A673 (cell line): ENCODE measurements at places on chromosomes 12 and 14. TPM values are rescaled to one million over a fixed set of nuclear protein-coding genes. Genes with fewer than 3 reads are reported as not detected.

The PIANP gene
- 0.80 and 1.7 TPM in 2 replicates for total RNA-seq

The TEX52 gene
- total RNA-seq = 0.44 TPM in 1 of 2 replicates, not detected in the other

The KRT80 gene
- total RNA-seq = 0.33 and 1.0 TPM in 2 replicates

The ACRBP gene
- 3.0 and 3.6 TPM in 2 replicates for total RNA-seq

The AKAP3 gene
- total RNA-seq = 1.0 and 1.7 TPM in 2 replicates

The RDH16 gene
- total RNA-seq = 0.24 and 0.42 TPM in 2 replicates

The IRAK3 gene
- total RNA-seq = 0.19 and 0.37 TPM in 2 replicates

The PDE3A gene
- total RNA-seq = 0.61 and 0.80 TPM in 2 replicates

The DPY19L2 gene
- total RNA-seq = 4.2 and 7.5 TPM in 2 replicates

The RD3L gene
- not detected in 2 replicates for total RNA-seq

DNA sequence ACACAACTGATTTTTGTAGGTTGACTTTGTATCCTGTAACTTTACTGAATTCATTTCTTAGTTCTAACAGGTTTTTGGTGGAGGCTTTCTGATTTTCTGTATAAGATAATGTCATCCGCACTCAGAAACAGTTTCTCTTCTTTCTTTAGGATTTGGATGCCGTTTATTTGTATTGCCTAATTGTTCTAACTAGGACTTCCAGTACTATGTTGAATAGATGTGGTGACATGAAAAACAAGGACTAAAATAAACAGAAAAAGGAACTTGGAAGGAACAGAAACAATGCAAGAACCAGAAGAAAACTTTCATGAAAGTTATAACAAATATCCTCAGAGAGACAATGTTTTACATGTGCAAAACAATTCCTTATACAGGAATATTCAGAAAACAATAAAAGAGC, 100.3 kb downstream of the GTF2A1 start:
- H3K4me1 ChIP-seq = no peaks in the 10 kb centered on the region
- H3K4me3 ChIP-seq = no peak overlapping the region
- no peaks in the 10 kb centered on the region for H3K36me3 ChIP-seq
- H3K27ac ChIP-seq = no peak overlapping the region

GRCh38 chr14:51704545-51704944, 52.8 kb downstream of the FRMD6 start:
- no peaks in the 10 kb centered on the region for H3K4me1 ChIP-seq
- H3K27me3 ChIP-seq = no peaks in the 10 kb centered on the region
- peaks cover 7% of the 10 kb centered on the region for H3K36me3 ChIP-seq
- DNase-seq = no peak

DNA sequence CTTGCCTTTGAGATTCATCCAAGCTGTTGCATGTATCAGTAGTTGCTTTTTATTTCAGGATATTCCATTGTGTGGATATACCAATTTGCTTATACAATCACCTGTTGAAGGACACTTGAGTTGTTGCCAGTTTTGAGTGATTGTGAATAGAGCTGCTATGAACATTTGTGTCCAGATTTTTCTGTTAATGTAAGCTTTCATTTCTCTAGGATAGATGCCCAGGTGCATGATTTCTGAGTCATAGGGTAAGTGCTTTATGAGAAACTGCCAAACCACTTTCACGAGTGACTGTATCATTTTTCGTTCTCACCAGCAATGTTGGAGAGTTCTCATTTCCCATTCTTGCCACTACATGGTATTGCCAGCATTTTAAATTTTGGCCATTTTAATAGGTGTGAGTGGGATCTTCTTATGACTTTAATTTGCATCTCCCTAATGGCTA, 434.6 kb upstream of the RGS6 start:
- no peak for DNase-seq
- H3K4me1 ChIP-seq = no peaks in the 10 kb centered on the region
- no peak overlapping the region for H3K4me3 ChIP-seq
- H3K27me3 ChIP-seq = no peaks in the 10 kb centered on the region
- no peak overlapping the region for H3K27ac ChIP-seq
- H3K36me3 ChIP-seq = no peaks in the 10 kb centered on the region

GRCh38 chr12:94710933-94711332, 60.6 kb upstream of the TMCC3 start:
- no peaks in the 10 kb centered on the region for H3K36me3 ChIP-seq
- H3K4me3 ChIP-seq = no peak overlapping the region
- no peaks in the 10 kb centered on the region for H3K27me3 ChIP-seq
- DNase-seq = peak; percentile 43
- H3K4me1 ChIP-seq = no peaks in the 10 kb centered on the region

DNA sequence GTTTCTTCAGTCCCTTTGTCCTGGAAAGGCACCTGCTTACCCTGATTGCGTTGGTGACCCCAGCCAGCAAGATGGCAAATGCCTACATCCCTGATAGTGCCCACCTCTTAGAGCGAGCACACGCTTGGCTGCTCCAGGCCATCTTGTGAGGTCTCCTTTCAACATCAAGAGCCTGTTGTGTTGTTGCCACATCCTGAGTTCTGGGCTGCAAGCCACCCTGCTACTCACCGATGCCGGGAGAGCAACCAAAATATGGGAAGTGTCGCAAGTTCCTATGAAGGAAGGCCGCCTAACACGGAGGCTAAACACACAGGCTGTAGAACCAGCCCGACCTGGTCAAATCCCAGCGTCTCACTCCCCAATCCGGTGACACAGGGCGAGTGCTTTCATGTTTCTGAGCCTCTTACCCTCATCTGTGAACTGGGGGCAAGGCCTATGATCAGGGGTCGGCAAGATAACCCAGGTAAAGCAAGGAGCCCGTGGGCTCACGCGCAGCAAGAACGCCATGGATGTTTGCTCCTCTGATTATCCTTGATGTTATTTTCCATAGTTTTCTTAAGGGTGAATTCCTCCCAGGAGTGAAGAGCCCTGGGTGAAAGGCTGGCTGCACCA, 98.4 kb downstream of the LGMN start:
- H3K4me1 ChIP-seq = no peaks in the 10 kb centered on the region

- H3K27ac ChIP-seq = no peak overlapping the region
- no peak for DNase-seq
- peaks cover 4% of the 10 kb centered on the region for H3K4me1 ChIP-seq
- no peaks in the 10 kb centered on the region for H3K36me3 ChIP-seq
Observed at GRCh38 chr14:89418976-89419375, 1.9 kb upstream of the FOXN3 start.

DNA sequence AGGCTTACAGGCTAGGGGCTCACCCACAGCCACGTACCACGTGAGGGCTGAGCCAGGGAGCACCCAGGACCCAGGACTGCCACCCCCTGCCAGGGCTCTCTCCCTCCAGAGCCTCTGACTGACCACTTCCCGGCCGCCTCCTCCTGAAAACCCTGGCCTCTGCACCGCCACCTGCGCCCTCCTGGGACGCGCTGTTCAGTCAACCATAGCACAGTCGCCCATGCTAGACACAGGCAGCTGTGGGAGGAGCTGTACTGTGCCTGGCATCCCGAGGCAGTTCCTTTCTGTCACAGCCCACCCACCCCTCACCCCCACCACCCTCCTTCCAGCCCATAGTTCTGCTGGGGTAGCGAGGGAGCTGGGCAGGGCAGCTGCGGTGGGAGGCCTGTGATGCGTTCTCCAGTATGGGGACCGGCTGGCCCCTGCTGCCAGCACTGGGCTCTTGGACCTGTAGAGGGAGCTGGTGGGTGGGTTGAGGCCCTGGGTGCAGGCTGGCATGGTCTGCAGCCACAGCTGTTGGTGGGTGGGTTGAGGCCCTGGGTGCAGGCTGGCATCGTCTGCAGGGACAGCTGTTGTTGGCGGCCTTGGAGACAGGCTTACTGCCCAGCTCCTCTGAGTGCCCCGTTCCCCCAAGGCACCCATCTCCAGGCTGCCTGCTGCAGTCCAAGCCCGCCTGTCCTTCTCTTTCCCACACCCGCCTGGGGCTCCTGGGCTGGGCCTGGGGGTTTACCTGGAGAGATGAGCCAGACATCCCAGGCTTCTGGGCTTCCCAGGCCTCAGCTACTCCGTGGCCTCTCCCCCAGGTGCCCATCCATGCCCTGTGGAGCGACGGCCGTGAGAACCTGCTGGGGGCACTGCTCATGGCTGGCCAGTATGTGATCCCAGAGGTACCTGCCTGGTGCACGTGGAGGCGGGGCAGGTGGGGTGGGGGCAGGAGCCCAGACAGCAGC, 11.5 kb downstream of the ASPG start:
- H3K4me1 ChIP-seq = peaks cover 8% of the 10 kb centered on the region
- peak; percentile 35 for DNase-seq
- H3K27ac ChIP-seq = no peak overlapping the region
- H3K27me3 ChIP-seq = no peaks in the 10 kb centered on the region

DNA sequence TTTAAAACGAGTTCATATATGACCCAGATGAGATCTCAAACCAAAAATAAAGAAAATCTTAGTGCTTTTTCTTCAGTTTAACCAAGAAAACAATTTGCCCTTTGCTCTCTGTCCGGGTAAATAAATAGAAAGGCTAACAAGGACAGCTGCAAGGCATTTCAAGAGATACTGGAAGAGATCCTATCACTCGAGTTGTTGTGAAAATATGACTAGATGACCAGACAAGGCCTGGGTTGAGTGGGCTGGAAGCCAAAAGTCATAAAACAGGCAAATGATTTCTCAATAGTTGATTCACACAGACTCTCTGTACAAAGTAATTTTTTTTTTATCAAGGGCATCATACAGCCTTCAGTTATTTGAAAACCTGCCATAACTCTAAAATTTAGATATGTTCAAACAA, 55.9 kb upstream of the AVPR1A start:
- peak; percentile 12 for DNase-seq
- H3K36me3 ChIP-seq = no peaks in the 10 kb centered on the region
- H3K27me3 ChIP-seq = no peaks in the 10 kb centered on the region
- no peak overlapping the region for H3K4me3 ChIP-seq
- no peak overlapping the region for H3K27ac ChIP-seq

GRCh38 chr12:118150625-118151024, 14.7 kb downstream of the PEBP1 start:
- H3K27ac ChIP-seq = no peak overlapping the region
- H3K4me1 ChIP-seq = no peaks in the 10 kb centered on the region
- H3K4me3 ChIP-seq = no peak overlapping the region
- no peaks in the 10 kb centered on the region for H3K27me3 ChIP-seq
- H3K36me3 ChIP-seq = peaks cover 27% of the 10 kb centered on the region

DNA sequence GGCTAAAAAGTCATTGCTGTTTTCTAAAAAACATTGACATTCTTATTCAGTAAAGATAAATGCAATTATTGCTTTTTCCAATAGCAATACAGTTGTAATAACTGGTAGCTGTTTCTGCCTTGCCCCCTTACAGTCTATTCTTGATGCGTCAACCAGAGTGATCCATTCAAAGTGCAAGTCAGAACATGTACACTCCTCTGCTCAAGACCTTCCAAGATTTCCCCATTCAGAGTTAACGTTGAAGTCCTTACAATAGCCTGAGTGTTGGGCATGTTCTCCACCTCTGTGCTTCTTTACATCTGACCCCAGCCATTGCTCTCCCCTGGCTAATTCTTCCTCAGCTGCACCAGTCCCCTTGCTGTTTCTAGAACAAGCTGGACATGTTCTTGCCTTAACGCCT, 24.3 kb downstream of the VRK1 start:
- H3K4me1 ChIP-seq = peaks cover 28% of the 10 kb centered on the region
- no peak for DNase-seq
- H3K36me3 ChIP-seq = no peaks in the 10 kb centered on the region
- no peak overlapping the region for H3K27ac ChIP-seq
- H3K27me3 ChIP-seq = no peaks in the 10 kb centered on the region
- H3K4me3 ChIP-seq = no peak overlapping the region

DNA sequence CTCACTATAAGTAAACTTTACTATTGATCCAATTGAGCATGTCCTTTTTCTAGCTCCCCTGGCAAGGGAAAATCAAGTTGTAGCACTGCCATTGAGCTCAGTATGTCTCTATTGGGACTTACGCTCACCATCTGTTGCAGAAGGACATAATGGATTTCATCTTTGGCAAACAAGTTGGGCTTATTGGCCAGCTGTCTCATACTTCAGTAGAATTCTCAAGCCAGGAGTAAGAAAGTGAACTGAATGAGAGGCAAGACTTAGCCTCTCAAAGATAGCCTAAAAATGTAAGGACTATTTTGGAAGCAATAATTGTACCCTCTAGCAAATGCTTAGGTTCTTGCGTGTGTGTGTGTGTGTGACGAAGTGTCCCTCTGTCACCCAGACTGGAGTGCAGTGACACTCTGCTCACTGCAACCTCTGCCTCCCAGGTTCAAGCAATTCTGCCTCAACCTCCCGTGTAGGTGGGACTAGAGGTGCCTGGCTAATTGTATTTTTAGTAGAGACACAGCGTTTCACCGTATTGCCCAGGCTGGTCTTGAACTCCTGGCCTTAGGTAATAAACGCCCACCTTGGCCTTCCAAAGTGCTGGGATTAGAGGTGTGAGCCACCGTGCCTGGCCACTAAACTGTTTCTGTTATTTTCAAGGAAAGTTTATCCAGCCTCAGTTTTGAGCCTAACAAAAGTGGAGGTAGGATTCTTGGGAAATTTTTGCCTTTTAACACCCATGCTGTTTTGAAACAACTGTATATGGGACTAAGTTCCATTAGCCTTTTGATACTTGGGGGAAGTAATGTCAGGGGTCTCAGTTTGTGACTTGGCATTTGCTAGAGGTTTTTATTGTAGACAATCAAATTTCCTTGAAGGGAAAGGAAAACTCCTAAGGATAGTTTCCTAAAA, 7.0 kb downstream of the HNRNPA1 start:
- DNase-seq = no peak
- no peak overlapping the region for H3K4me3 ChIP-seq
- H3K36me3 ChIP-seq = peaks cover 60% of the 10 kb centered on the region

DNA sequence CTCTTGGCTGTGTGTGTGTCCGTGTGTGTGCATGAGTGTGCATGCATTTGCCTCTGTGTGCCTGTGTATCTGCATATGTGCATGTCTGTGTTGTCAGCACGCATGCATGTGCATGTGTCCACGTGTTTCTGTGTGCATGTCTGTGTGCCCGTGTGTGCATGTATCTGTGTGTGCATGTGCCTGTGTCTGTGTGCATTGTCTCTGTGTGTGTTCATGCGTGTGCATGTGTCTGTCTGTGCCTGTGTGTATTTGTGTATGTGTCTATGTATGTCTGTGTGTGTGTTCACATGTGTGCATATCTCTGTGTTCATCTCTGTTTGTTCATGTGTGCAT, 1.1 kb upstream of the GALNT9 start:
- H3K4me1 ChIP-seq = peaks cover 20% of the 10 kb centered on the region
- DNase-seq = no peak
- H3K27me3 ChIP-seq = peaks cover 31% of the 10 kb centered on the region
